Activated naive CD4-positive, alpha-beta T cell treated with anti-CD3 and anti-CD28 coated beads, Interleukin-2, amount 50 U/mL, for 72 hours (primary cell): ENCODE measurements at places on chromosomes 5 and 9. TPM values are rescaled to one million over a fixed set of nuclear protein-coding genes. Genes with fewer than 3 reads are reported as not detected.

GRCh38 chr5:60346393-60346792, 353.6 kb downstream of the DEPDC1B start:
- DNase-seq: no peak

LEAP2 gene
- 3.8 TPM for total RNA-seq

DNA sequence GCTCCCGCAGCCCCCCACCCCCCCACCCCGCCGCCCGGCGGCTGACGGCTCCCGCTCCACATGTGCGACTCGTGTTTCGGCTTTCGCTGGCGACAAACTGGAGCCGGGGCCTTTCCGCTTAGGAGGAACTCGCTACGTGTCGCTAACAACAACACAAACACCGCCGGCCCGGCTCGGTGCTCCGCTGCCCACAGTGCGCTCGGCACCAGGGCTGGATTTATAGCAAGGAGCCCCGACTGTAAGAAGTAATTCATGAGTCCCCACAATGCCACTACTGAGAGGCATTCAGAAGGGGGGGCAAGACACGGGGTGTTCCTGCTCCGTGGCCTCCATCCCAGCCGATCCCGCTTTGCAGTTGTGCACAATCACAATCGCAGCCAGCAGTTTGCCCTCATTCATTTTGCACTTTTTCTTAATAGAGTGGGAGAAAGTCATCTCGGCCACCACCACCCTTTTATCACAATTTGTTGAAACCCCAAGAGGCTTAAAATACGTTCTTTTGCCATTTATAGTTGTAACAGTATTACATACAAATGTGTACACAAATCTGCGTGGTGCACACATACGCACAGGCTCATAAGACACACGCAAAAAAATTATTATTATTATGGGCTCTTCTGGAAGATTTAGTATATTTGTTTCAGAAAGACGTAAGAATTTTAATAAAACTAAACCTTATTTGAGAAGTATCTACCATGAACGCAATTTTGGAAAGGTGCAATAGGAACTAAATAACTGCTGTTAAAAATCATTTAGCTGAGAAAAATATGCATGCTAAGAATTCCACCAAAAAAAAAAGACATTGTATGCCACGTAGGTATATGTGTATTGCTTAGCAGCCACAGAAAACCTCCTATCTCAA, 48.1 kb downstream of the EBF1 start:
- peak; percentile 11 for DNase-seq

GRCh38 chr5:138850865-138851435, 24.2 kb downstream of the LRRTM2 start:
- DNase-seq: no peak

- DNase-seq: no peak
These were observed 38.9 kb upstream of the NR3C1 start for GRCh38 chr5:143442385-143442784.

- no peak for DNase-seq
These were observed 11.7 kb downstream of the MPDZ start for GRCh38 chr9:13267743-13268142.

- DNase-seq: no peak
These were observed 43.0 kb upstream of the PCAT7 start for GRCh38 chr9:94511955-94512265.

DNA sequence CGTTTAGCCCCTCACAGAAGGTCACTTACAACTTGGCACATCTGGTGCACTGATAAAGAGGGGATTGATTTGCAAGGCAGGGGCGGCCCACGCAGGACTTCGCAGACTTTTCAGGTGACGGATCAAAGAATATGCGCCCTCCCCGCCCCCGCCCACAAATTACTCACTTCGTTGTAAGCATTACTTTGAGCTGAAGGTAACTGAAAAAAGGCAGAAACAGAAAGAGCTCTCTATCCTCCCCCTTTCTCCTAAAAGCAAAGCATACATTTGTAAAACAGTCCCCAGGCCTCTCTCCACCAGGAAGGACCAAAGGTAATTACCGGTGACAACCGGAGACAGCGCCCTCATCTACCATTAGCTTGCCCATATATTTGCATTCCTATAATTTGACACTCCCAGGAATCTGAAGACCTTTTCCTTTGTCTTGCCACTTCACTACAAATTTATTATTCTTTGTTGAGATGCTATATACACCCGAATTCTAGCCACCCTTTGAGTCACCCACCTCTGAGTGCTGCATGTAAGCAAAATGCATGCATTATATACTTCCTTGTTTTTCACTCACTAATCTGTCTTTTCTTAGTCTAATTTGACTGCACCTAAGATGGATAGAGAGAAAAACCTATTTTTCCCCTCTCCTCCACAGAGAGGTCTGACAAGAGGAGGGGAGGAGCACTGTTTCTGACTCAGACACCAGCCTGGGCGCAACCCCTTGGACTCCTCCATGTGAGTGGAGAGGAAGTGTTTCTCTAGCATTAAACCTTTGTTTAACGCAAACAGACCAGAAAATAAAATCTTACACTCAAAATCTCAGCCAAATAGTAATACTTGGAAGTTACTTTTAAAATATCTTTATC, 74.7 kb upstream of the SPIN1 start:
- DNase-seq: no peak

IL7R gene
- total RNA-seq: 309 TPM

DNA sequence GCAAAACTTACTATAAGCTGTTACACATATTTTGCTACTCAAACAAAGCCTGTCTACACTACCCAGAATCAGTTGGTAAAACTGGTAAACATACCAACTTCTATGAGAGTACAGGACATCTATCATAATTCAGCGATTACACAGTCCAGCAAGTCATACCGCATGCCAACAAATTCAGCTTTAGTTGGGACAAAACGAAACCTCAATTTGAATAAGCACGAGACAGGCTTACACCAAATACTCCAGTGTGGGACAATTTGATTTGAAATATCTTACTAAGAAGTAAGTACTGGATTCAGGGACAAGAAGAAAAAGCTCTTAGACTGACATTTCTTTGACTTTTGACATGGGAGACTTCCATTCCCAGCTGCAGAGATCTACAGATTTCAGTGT, 2.0 kb downstream of the NRG2 start:
- no peak for DNase-seq
